H9 (cell line): ENCODE measurements at places on chromosomes 12 and 14.
A peak's percentile ranks its signal among the peaks of the same experiment; 100 is the strongest.

GRCh38 chr14:91968280-91968679, 20.8 kb upstream of the FBLN5 start:
- no peak for DNase-seq

GRCh38 chr14:94942601-94943000, 172.7 kb upstream of the GSC start:
- no peak for DNase-seq

- DNase-seq: no peak
These were observed 379.4 kb upstream of the PDE3A start for GRCh38 chr12:19988948-19989347.

GRCh38 chr12:59240048-59240447, 319.7 kb upstream of the LRIG3 start:
- no peak for DNase-seq

DNA sequence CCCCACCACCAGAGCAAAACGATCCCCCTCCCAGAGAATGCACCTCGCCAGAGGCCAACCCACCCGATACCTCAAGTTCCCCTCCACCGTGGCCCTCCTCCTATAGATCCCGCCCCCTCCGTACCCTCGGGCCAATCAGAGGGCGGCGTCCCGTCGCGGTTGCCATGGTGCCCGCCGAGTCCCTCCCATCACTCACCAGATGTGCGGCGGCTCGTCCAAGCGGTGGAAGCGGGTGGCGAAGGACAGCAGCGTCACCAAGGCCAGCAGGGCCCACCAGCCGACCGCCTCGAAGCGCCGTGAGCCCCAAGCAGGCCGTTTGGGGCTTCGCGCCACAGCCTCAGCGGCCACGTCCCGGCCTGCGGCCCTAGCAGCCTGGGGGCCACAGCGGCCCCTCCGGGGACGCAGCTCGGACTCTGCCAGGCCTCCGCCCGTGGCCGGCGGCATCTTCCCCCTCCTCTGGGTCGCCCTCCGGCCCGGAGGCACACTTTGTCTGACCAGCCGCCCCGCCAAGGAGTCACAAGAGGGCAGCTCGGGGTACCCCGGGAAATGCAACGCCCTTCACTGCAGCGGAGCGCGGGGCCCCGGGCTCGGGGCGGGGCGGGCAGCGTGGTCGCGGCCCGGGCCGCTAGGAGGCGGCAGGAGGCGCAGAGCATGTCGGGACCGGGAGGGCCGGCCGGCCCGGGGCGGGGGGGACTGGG, at the start of gene POMT2:
POMT2 (minus strand) TSS at position 646 of the 698 bp plus-strand sequence; CDS start at position 444, 202 bp downstream.
- DNase-seq: peak; percentile 97

GRCh38 chr12:132021031-132021871, 71.5 kb downstream of the EP400 start:
- no peak for DNase-seq

DNA sequence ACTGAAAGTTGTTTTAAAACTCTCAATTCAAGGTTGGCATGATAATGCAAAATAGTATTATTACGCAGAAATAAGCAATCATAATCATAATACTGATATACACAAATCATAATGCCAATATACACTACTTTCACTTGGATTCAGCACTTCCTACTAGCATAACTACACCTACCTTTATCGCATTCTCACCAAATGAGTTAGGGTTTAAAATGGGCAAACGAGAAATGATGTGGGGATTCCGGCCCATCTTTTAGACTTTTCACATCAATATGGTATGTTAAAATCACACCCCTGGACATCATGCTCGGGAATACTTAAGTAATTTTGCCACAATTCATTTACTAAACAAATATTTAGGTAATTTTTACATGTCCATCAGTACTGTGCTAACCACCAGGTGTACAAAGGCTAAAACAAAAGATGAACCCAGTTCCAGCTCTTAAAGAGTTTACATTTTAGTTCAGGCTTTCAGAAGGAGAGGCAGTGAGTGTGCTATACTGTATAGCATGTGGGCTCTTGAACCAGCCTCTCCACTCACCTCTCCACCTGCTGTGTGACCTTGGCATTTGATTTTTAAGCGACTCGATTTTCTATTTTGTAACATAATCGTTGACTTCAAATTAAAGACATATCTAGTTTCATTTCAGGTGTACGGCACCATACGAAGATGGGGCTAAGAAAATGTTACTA, 1.1 kb upstream of the USP15 start:
- DNase-seq: no peak

DNA sequence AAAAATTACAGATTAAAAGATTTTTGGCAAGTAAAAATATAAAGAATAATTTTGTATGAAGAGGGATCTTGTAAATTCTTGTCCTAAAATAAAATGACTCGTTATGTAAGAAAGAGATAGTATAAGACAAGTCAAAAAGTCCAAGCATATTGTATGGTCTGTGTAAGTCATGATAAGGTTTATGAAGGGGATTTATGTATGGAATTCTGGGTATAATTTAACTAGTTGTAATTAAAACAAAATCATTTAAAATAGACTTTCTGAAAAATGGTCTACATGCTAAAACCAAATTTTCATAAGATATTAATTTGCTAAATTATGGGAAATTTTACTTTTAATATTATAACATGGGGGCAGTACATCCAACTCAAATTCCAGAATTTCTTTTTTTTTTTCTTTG, 17.6 kb upstream of the PEX5 start:
- no peak for DNase-seq

DNA sequence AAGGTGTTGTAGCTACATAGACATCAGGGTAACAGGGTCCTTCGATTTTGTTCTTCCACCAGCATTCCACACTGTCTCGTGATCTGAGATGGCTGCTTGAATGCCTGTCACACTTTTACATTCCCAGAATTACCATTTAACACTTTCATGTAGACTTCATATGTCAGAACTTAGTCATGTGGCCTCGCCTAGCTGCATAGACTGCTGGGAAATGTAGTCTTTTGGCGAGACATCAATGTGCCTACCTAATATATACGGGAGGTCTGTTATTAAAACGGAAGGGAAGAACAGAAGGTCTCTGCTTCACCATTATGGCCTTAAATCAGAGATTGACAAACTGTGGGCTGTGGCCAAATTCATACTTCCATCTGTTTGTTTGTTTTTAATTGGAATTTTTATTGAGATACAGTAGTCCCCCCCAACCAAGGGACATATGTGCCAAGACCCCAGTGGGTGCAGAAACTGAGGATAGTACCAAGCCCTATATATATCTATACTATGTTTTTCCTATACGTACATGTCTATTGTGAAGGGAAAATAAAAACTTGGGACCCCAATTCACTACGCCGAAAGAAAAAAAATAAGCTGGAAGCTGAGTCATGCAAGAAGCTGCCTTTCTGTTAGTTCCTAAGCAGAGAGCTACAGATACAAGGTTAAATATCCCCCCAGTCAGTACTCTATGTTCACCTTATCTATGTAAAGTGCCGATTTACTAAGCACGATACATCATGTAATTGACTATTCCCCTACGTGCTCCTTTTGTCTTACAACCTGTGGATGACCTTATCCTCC, 11.3 kb upstream of the HRK start:
- DNase-seq: no peak

DNA sequence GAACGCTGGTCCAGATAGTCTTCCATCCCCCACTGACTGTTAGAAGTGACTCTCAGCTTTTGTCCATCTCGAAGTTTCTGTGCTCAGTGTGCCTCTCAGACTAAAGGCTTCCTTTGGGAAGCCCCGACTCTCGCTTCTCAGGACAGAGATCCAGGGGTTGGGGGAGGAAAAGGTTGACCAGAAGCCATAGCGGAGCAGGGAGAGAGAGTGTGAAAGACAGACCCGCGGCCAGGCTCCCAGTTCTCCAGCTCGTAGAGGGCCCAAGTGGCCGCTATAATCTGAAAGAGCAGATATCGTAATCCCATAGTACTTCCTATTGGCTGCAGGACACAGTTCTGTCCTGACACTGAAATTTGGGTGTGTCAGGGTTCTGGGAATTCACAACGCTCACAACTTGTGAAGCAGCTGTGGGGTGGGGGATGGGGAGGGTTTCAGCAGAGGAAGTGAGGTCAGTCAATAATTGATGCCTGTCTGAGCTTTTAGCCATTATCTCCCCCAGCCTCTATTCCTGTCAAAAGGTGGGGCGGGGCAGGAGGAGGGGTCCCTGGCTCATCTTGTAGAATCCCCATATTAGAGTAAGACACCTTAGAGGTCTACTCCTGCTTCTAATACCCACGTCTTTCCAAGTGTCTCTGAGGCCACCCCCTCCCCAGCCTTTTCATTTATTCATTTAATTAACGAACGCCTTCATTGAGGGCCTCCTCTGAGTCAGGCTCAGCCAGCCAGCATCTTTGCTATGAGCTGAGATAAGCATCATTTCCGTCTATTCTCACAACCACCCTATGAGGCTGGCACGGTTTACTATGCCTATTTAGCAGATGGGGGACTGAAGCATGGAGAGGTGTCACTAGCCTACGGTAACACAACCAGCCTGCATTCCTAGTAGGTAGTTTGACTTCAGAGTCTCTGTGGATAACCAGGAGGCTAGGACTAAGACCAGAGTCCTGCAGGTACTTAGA, 1.6 kb upstream of the ACVRL1 start:
- no peak for DNase-seq

- peak; percentile 73 for DNase-seq
These were observed 11.3 kb downstream of the SELPLG start for GRCh38 chr12:108622421-108622820.

DNA sequence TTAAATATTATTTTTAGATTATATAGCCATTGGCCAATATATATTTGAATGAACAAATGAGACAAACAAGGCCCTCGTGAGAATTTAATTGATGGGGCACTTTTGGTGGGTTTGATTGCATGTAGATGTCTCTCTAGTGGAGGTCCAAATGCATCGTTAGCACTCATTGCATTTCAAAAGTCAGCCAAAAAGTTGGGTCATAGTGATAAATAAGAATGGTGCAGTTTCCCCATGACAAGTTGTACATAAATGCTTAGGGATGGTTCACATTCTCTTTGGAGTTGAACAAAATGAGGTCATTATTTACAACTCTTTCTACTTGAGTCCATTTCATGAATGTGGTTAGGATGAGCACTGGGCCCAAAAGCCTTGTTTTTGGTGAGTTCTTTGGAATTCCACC, 1.0 kb downstream of the BEST3 start:
- DNase-seq: no peak

GRCh38 chr12:116314477-116314876, 37.0 kb upstream of the MED13L start:
- DNase-seq: no peak

GRCh38 chr14:97380539-97380941, 583.4 kb downstream of the VRK1 start:
- DNase-seq: no peak

GRCh38 chr12:17134315-17134714, 528.4 kb upstream of the LMO3 start:
- DNase-seq: no peak

- no peak for DNase-seq
These were observed 60.6 kb downstream of the GUCY2C start for GRCh38 chr12:14635776-14636175.

DNA sequence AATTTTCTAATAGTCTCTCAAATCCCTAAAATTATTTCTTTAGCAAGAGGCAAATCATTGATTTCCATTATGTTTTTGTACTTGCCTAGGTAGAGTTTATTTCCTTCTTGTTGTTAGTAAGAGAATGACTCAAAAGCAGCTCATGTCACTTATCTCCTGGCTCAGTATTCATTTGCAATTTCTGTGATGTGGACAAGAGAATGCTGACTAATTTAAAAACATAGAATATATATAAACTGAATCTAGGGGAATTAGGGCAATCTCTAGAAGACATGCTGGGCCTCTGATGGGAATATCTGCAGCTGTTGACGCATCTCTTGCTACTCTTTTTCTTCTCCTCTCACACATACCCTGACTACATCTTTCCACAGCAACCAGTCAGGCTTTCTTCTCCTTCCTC, 130.8 kb upstream of the PRKD1 start:
- no peak for DNase-seq

DNA sequence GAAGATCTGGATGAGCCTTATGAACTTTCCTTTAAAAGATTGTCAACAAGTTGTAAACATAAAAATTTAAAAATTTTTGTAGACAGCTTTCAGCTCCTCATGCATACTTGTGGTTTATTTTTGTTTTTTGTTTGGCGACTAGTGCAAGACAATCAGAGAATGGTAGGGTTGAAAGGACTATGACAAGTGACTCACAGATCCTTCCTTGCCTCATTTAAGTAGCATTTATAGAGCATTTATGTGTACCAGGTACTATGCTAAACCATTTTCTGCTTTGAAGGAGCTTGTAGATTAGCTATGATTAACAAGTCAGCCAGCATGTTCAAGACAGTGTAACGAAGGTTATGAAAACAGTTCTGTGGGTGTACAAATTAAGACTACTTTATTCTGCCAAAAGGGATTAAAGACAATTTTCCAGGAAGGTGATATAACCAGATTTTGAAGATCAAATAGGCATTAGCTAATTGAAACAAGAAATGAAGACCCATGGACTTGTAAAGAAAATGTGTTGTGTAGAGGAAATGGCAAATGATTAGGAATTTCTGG, 122.0 kb downstream of the PCNX1 start:
- no peak for DNase-seq

- no peak for DNase-seq
These were observed 477.5 kb upstream of the CCDC196 start for GRCh38 chr14:66008631-66009030.

DNA sequence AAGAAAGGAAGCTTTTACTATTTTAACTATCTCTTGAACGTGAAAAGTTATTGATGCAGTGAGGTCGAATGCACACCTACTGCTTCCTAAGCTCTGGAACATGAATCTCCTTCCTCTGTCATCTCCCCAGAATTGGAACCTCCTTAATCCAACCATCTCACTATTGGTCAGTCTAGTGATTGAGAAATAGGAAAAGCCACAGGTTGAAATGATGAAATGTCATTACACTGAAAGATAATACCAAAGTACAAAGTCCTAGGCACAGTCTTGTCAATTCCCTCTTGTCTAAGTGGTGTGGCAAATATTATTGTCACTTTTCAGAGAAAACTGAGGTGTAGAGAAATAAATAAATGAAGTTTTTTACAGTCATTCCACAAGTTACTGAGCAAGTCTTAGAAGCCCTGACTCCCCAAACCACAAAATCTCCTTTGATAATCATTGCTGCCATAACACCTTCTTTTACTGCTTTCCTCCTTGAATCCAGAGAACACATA, 19.5 kb upstream of the HIGD1C start:
- DNase-seq: no peak

DNA sequence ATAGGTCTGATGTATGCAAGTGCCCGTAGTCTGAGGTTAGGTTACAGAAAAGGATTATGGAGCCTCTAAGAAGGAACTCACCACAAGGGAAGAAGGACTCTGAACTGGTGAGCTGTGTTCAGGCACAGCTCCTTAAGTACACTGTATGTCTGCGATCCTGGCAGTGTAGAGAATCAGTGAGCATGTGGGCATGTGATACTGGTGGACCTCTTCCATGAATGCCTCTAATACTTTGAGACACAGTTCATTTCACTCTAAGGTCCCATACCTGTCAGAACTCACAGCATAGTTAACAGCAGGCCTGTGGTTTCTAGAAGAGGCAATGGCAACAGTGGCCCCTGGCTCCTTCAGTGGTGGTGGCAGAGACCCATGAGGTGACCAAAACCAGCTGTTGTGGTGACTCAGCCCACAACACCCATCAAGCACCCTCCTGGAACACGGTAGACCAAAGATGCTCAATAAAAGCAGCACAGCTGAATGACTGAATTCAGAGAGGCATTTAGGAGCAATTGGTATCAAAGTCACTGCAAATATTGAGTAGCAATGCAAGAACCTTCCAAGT, 6.9 kb upstream of the OR6J1 start:
- no peak for DNase-seq

- no peak for DNase-seq
These were observed 71.8 kb upstream of the OVCH1 start for GRCh38 chr12:29569132-29569757.
